ENCODE measurements at places on chromosomes 5 and 9.

DNA sequence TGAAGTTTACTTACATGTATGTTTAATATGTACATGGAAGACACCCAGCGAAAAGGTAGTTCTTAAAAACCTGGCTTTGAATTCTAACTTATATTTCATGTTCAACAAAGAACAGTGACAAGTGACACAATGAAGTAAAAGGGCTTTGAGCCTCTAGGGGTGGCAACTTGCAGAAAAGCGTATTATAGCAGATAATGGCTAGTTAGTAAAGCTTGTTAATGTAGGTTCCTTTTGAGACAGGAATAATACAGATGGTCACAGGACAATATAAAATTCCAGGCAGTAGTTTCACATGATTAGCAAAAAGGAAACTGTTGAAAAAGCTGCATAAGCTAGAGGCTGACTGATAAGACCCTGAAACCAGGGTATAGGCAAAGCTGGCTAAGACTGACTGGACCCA lies 132.4 kb upstream of the FTMT start:
- no peak for DNase-seq

DNA sequence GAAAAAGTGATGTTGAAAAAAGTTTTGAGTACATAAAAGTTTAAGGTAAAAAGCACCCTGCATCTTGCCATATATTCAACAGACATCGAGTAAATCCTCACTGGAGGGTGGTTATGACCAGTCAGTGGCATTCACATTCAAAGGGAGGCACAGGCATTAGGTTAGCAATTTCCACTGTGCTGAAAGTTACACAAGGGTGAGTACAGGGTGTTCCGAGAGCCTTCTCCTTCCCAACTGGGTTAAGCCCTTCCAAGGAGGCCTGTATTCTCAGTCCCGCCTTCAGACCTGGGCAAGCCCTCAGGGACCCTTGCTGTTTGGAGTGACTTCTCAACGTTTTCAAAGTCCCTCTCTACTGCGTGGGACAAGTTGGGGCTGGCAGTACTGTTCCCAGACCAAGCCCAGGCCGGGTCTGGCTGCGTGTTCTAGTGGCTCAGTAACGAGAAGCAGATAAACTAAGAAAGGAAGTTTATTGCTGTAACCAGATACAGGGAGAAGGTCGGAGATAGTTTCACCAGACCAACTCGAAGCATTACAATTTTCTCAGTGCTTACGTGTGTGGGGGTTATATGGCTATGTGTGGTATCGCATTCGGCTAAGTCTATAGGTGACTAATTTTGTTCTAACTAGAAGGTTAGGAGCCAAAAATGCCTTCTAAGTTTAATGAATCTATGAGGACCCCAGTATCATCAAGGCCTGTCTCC lies 13.0 kb upstream of the SETX start:
- peak; percentile 19 for DNase-seq

- DNase-seq: no peak
Observed at GRCh38 chr5:14071433-14071832, 71.7 kb upstream of the TRIO start.

DNA sequence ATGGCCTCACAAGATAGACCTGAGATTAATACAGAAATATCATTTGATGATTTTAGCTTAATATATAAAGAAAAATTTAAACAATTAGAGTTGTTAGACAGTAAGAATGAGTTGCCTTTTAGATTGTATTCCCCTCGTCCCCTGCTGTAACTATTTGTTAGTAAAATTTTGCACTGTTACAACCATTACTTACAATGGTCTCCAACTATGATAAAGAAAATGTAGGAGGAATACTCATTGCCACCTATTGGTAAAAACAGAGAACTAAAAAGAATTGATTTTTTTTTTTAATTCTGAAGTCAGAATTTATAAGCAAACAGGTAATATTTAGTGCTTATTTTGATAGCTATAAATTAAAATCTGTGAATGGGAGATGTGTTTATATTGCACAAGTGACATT lies 937.6 kb downstream of the TLE4 start:
- DNase-seq: no peak

DNA sequence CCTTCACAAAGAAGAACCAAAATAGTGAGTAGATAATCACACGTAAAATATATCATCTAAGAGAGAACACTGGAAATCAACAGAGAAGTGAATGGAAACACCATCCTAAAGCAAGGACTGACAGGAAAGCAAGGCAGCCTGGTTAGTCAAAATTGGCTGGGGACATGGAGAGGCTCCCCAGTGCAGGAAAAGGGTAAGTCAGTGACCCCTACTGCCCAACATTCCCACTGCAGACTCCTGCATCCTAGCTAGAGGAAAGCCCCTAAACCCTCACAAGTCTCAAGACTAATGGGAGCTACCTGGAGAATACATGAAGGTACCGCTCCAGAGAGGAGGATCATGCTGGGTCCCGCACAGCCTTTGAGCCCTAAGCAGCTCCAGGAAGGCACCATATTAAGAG lies 60.1 kb downstream of the ZDHHC21 start:
- no peak for DNase-seq

DNA sequence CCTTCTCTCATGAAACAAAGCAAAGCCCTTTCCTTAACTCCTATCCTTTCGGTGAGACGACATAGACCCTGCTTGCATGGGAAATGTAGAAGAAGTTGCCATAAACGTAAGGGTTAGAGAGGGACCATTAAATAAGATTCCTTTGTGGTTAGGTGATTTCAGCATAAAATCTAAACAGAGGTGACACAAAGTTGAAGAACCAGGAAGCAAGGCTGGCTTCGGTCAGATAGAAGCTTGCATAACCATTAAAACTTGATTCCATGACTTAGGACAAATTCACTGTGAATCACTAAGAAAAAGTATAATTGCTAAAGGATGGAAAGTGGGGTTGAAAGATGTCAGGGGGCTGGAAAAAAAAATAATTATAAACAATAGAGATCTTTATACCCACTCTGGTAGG lies 30.9 kb upstream of the ABLIM3 start:
- no peak for DNase-seq
